ENCODE measurements at places on chromosomes 7 and 10.

- DNase-seq: no peak
Measured at GRCh38 chr7:7672545-7673239, 32.1 kb downstream of the UMAD1 start.

DNA sequence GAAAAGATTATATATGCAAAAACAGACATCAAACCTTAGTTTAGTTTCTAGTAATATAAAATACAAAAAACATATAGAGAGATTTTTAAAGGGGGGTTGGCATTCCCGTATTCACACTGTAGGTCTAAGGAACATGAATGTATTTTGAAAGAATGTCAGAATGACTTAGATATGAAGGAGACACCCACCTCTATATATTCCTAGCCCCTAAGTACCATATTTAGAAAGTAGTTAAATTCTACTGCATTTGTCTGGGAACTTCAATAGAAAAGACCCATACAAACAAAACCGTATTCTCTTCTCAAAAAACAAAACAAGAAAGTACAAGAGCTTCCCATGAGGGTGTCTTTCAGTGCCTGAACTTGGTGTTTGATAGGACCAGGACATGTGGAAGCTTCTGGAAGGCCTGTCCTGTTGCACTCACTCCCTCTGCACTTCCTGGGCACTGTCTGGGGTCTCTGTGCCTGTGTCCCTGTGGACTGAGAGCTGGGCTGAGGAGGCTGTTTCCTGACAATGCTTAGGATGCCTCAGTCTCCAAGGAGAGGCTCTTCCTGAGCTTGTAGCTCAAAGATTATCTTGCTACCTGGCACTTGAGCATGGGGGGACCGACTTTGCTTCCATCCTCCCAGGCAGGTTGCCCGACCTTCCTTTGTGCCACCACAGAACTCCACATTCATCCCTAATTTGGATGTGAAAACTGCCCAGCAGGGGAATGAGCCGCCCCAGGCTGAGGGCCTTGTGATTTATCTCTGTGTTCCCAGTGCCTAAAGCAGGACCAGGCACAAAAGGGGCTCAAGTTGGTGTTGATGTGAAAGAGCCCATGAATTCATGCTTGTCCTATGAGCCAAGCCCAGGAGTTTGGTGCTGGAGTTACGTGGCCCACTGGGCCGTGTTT is 44.4 kb upstream of the KLF6 start:
- DNase-seq: no peak

DNA sequence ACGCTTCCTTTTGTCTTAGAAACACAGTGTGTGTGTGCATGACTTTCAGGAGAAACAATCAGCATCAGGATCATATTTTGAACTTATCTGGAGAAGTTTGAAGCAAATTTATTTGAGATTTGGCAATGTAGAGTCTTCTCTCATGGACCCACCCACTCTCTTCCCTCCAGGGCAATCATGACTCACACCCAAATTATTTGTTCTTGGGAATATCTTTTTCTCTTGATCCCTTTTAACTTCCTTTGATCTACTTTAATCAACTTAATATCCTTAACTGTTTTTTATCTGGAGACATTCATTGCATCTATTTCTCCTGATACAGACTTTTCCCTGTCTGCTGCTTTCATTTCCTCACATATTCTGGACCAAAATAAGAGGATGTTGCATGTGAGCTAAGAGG is 1174.3 kb downstream of the GATA3 start:
- no peak for DNase-seq

GRCh38 chr7:138565451-138566114 is 105.5 kb downstream of the TRIM24 start:
- no peak for DNase-seq

DNA sequence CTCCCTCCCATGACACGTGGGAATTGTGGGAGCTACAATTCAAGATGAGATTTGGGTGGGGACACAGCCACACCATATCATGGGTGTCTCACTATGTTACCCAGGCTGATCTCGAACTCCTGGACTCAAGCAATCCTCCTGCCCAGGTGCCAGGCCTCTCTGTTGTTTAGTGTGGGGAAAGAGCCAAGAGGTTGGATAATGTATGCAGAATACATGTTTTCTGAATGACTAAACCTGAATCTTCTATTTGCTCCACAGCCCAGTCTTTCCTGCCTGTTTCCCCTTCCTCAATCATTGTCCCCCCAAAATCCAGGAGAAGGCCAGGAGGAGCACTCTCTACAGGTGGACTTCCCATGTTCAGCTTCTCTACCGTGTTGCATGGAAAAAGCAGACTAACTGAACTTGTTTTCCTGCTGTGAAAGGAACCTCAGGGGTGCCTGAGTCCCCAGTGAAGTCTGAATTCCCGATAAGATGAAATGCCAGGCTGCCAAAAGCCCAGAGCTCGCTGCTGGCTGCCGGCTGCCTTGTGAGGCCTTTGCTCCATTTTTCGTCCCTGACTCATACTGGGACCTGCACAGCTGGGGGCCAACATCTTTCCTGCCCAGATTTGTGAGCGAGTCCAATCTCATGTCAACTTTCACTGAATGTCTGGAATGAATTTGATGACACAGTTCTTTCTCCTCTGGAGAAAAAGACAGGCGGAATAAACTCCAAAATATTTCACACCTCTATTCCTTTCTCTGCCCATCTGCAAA is 588.0 kb downstream of the CALN1 start:
- DNase-seq: no peak

DNA sequence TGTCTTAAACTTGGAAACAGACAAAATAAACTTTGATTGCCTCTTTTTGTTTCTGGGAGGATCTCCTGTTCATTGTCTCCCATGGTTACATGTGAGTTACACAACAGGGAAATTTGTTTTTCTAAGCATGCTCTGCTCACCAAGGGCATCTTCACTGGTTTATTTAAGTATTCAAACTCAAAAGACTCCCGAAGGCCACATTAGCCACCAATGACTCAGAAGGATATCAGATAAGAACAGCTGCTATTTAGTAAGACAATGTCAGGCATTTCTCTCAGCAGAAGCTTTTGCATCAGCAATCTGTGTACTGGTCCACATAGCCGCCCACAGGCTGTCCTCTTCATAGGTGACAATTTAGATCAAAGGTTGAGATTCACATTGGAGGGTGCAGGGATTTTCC is 19.3 kb downstream of the OR6B1 start:
- DNase-seq: no peak

- no peak for DNase-seq
Measured at GRCh38 chr7:37770838-37771237, 77.6 kb upstream of the NME8 start.

DNA sequence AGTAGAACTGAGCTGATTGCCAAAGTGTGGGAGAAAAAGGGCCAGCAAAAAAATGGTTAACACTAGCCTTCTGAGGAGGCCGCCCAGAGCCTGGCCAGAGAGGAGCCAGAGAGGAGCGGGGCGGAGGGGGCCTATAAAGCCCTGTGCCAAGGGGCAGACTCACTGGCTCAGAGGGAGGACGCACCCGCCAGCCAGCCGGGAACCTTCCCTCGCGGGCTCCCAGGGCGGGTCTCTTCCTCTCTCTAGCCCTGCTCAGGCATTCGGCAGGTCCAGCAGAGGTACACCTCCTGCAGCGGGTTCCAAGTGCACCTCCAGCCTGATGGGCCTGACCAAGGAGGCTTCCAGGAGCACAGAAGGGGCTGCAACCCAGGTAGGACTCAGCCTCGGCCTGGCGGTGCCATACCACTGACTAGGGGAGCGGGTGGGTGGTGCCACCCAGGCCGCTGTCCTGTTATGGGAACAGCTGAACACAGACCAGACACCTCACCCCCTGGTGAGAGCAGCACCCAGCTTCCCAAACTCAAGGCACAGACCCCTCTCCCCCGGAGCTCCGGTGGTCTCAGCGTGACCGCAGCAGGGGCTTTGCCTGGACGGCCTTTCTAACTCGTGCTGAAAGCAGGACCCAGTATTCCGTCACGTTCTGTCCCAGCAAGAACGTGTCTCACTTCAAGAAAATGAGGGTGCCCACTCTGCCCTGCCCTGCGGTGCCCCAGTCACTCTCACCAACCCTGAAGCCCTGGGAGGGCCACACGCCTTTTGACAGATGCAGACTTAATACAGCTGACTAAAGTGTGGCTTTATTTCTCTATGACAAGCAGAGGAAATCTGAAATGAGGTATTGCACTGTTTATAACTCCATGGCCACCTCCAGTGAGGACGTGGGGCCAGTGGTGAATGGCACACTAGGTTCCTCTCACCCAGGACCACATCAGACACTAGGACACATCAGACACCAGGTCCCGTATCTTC is at the start of gene GPER1:
Gene GPER1 (plus strand): TSS at position 162 of the 969 bp plus-strand sequence. CDS start 3,616 bp downstream, outside the sequence.
- DNase-seq: peak; percentile 53

- DNase-seq: no peak
Measured at GRCh38 chr7:22663357-22663718, 63.7 kb upstream of the IL6 start.

DNA sequence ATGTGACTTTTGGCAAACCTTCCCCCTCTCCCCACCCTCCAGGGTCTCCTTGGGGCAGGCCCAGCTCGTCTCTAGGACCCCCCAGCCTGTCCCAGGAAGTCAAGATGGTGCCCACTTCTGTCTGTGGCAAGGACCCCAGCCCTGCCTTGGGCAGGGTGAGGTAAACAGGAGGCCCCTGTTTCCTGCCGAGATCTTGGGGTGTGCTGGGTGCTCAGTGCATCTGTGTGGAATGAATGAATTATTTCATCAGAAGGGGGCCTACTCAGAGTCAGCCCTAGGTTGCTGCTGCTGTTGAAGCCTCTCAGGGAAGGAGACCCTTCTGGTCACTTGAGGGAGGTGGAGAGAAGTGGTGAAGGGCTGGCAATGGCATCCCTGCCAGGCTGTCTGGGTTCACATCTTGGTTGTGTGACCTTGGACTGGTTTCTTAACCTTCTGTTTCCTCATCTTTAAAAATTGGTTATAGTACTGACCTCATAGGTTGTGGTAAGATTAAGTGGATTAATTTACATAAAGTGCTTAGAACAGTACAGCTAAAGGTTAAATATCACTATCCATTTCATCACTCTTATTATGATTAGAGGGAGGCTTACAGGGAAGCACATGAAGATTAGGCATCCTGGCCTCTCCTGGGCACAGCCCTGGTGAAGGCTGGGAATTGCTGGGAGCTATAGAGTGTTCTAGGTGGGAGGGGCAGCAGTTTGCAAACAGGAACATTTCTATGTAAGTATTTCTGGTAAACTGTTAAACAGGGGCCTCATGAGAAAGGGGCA is 67.7 kb downstream of the ZMIZ1 start:
- DNase-seq: no peak

DNA sequence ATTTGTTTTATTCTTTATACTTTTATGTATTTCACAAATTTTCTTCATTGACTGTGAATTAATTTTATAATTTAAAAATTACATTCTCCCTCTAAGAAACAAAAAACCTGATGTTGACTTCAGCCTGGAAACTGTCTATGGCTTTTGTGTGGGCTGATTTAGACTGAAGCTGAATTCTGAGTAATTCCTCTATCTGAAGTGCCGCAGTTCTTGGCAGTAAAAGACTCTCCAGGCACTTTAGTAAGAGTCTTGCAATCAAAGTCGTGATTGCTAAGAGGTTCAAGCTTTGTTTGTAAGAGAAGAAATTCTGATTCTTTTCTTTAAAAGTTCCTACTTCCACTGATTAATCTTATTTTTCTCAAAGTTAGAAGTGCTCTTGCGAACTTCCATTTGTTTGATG is 3.4 kb upstream of the CEP41 start:
- DNase-seq: no peak

DNA sequence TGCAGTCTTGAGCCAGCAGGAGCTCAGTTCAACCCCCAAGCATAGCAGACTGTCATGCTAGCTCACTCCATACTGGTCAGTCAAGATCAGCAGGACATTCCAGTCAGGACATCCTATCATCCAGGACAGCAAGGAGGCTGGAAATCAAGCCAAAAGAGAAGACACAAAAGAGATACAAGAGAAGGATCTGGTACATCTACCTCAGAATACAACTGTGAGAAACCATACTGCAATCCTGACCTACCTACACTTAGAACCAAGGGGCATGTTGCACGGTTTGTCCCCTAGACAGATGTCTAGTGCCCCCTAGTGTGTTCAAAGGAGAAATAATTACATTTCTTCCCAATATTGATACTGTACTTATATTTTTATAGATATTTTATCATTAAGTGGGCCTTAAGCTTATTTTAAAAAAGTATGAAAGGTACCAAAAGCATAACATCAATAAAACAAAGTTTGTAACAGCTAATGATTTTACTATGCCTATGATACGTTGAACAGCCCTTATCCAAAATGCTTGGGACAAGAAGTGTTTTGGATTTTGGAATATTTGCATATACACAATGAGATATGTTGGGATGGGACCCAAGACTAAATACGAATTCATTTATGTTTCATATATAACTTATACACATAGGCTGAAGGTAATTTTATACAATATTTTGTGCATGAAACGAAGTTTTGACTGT is 26.7 kb downstream of the ERCC6 start:
- no peak for DNase-seq

- DNase-seq: no peak
Measured at GRCh38 chr7:22980422-22980821, 33.5 kb downstream of the HYCC1 start.

GRCh38 chr10:79139124-79139835 is 70.5 kb downstream of the ZMIZ1 start:
- DNase-seq: no peak

DNA sequence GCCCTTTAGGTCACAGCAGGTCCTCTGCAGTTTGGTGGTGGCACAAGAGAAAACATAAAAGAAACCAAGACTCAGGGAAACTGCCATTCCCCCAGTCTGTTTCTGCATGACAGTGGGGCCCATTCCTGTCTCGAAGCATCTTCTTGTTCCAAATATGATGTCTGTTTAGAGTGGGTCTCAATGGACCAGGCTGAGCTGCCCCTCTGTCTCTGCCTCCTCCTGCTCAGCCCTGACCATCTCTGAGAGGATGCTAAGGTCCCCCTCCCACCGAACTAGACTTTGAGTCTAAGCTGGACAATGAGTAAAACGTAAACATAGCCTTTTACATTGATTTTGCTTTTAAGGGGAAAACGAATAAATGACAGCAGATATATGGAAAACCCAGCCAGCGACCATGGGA is 40.4 kb downstream of the CLEC2L start:
- DNase-seq: no peak

DNA sequence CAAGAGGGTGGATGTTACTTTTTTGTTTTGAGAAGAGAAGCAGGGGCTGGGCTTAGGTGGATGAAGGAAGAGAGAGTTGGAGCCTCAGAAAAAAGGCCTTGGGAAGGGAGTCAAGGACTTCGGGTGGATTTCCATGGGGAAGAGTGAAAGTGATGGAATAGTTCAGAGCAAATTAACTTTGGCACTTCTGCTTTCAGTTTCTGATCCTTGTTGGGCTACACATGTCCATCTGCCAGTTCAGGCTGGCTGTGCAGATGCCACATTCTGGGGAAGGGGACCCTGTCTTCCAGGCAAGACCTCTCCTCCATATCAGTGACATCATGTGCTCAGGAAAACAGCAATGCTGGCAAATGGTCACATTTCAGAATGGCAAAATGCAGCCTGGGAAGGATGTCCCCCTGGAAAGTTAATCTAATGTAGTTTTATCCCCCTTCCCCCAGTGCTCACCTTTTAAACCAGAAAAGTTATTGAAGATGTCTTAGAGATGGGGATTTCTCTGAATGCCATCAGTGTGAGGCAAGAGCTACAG is 86.0 kb downstream of the WDFY4 start:
- no peak for DNase-seq

- no peak for DNase-seq
Measured at GRCh38 chr7:154530136-154530535, 472.8 kb downstream of the PAXIP1 start.

Data from Ammon's horn (tissue), 1 donor.